ENCODE measurements at places on chromosomes 5 and 9. TPM values are rescaled to one million over a fixed set of nuclear protein-coding genes. Genes with fewer than 3 reads are reported as not detected.
A peak's percentile ranks its signal among the peaks of the same experiment; 100 is the strongest.

Gene PCDHB5
- total RNA-seq, result 0.45 TPM

DNA sequence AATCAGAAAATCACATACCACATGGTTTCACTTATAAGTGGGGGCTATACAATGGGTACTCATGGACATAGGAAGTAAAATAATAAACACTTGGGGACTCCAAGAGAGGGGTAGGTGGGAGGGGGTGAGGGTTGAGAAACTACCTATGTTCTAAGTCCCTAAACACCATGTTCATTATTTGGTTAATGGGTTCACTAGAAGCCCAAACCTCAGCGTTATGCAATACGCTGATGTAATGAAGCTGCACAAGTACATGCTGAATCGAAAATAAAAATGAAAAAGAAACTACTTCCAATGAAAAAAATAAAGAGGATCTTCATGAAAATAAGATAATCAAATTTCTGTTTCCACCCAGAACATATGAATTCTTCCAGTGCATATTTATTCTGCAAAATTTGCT, 208.5 kb downstream of the TMEM161B start:
- no peak for DNase-seq

GRCh38 chr5:173247041-173247440, 12.0 kb upstream of the NKX2-5 start:
- no peak for DNase-seq

- DNase-seq, result peak; percentile 63
Measured at GRCh38 chr5:40879163-40879942, 29.9 kb upstream of the C7 start.

GRCh38 chr5:137822984-137823383, 44.7 kb upstream of the MYOT start:
- no peak for DNase-seq

- no peak for DNase-seq
Measured at GRCh38 chr5:39640552-39640951, 215.8 kb upstream of the DAB2 start.

GRCh38 chr5:2724831-2725230, 26.6 kb downstream of the IRX2 start:
- no peak for DNase-seq

GRCh38 chr5:96655506-96655905, 6.7 kb upstream of the CAST start:
- DNase-seq, result peak; percentile 46

GRCh38 chr9:34430843-34431437, 27.4 kb downstream of the FAM219A start:
- peak; percentile 91 for DNase-seq

GRCh38 chr9:121187636-121188305, 13.9 kb downstream of the RAB14 start:
- DNase-seq, result no peak
